ENCODE measurements at places on chromosomes 12 and 14.

GRCh38 chr14:104974146-104974541, 4.0 kb downstream of the AHNAK2 start:
- peak; percentile 9 for DNase-seq

- no peak for DNase-seq
Measured at GRCh38 chr12:26239122-26239851, 43.9 kb downstream of the SSPN start.

GRCh38 chr14:70289138-70289537, 70.3 kb downstream of the COX16 start:
- DNase-seq: no peak

DNA sequence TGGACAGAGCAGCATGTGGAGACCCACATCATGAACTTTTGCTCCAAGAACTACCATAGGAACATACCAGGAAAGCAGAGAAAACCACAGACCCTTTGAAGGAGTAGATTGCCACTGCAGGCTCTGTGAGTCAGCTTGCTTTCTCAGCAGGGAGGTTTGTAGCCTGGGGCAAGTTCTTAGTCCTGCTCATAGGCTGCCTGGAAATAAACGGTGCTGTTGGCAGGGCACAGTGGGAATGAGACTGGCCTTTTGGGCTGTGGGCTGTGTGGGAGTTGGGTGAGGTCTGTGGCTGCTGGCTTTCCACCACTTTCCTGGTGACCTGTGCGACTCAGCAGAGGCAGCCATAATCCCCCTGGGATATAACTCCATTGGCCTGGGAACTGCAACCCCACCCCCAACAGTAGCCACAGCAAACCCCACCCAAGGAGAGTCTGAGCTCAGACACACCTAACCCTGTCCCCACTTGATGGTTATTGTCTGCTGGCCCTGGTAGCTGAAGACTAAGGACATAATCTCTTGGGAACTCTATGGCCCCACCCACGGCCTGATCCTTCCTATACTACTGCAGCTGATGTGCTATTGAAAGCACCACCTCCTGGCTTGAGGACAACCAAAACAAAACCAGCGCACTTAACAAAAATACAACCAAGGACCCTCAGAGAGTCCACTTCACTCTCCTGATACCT, 192.1 kb upstream of the GARIN6 start:
- no peak for DNase-seq

DNA sequence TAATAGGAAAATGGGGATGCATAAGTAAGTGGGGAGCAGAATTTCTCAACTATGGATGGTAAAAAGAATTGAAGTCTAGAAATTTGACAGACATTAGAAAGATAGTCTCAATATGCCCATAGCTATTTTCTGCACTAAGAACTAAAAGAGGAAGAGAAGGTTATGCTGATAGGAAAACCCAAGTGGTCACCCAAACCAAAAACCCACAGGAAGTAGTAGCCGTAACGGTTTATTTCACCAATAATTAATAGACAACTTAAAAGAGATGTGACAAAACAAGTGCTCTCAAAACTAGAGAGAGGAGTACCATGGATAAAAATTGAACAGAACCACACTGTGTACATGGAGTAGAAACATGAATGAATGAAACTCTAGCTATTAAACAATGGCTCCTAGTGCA, 295.4 kb downstream of the FSCB start:
- no peak for DNase-seq

DNA sequence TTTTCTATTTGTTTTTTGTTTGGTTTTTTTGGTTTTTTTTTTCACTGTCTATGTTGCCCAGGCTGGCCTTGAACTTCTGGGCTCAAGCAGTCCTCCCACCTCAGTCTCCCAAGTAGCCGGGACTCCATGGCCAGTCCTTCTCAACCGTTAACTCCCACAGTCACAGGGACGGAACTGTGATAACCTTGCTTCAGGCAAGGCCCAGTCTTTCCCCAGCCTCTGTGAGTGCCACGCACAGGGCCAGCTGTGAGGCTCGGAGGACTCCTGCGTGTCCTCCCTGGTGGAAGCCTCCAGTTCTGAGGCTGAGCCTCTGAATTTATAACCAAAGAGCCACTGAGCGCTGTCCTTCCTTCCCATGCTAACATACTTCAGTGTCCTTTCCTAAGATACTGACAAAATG, 23.7 kb downstream of the PSMC1 start:
- no peak for DNase-seq

- DNase-seq: no peak
Measured at GRCh38 chr14:60975551-60975950, 5.3 kb downstream of the TRMT5 start.

GRCh38 chr12:52693261-52693660, 10.1 kb downstream of the KRT77 start:
- DNase-seq: no peak

DNA sequence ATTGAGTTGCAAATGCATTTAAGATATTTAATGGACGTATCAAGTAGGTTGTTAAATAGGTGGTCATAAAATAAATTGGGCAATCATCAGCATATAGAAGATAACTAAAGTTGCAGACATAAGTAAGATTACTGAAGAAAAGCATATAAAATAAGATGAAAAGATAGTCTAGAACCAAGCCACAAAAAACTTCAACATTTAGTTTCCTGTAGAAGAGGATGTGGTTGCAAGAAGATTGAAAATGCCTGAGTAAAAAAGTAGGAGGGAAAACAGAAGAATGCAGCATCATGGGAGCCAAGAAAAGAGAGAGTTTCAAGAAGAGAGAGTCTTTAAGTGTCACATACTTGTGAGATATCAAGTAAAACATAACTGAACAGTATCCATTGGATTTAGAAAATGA, 17.6 kb upstream of the SLC16A7 start:
- DNase-seq: no peak
